Natural killer cell (primary cell): ENCODE measurements at places on chromosomes 6 and 20.

- no peaks in the 10 kb centered on the region for H3K4me1 ChIP-seq
- no peaks in the 10 kb centered on the region for H3K36me3 ChIP-seq
- H3K27ac ChIP-seq = no peak overlapping the region
- H3K27me3 ChIP-seq = no peaks in the 10 kb centered on the region
Observed at GRCh38 chr20:39453890-39454289, 491.7 kb downstream of the DHX35 start.

- no peaks in the 10 kb centered on the region for H3K27me3 ChIP-seq
- no peaks in the 10 kb centered on the region for H3K4me1 ChIP-seq
- H3K4me3 ChIP-seq = no peak overlapping the region
- no peaks in the 10 kb centered on the region for H3K36me3 ChIP-seq
- DNase-seq = no peak
Observed at GRCh38 chr6:168724033-168724432, 283.0 kb downstream of the SMOC2 start.

GRCh38 chr20:25252686-25253421, 5.0 kb downstream of the PYGB start:
- H3K27ac ChIP-seq = no peak overlapping the region
- peaks cover 10% of the 10 kb centered on the region for H3K4me1 ChIP-seq
- no peak overlapping the region for H3K4me3 ChIP-seq
- no peaks in the 10 kb centered on the region for H3K27me3 ChIP-seq
- no peaks in the 10 kb centered on the region for H3K36me3 ChIP-seq

GRCh38 chr20:2760297-2760951, 40.0 kb downstream of the CPXM1 start:
- no peak for DNase-seq
- no peaks in the 10 kb centered on the region for H3K36me3 ChIP-seq
- no peaks in the 10 kb centered on the region for H3K27me3 ChIP-seq
- no peak overlapping the region for H3K4me3 ChIP-seq

DNA sequence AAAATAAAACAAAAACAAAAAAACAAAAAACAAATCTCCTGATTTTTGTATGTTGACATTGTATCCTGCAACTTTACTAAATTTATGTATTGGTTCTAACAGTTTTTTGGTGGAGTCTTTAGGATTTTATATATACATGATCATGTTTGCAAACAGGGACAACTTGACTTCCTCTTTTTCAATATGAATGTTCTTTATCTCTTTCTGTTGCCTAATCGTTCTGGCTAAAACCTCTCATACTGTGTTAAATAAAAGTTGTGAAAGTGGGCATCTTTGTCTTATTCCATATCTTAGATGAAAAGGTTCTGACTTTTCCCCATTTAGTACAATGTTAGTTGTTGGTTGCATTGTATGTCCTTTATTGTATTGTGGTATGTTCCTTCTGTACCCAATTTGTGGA, 261.7 kb upstream of the NOX3 start:
- no peaks in the 10 kb centered on the region for H3K4me1 ChIP-seq
- no peak overlapping the region for H3K4me3 ChIP-seq
- H3K27me3 ChIP-seq = no peaks in the 10 kb centered on the region
- H3K36me3 ChIP-seq = no peaks in the 10 kb centered on the region
- H3K27ac ChIP-seq = no peak overlapping the region

GRCh38 chr6:137165375-137166246, 7.8 kb downstream of the IL22RA2 start:
- peak overlapping the region; percentile 5 for H3K27ac ChIP-seq
- DNase-seq = peak; percentile 38
- H3K4me1 ChIP-seq = peaks cover 27% of the 10 kb centered on the region
- no peaks in the 10 kb centered on the region for H3K27me3 ChIP-seq

GRCh38 chr6:119552021-119552420, 202.5 kb upstream of the MAN1A1 start:
- no peaks in the 10 kb centered on the region for H3K27me3 ChIP-seq
- H3K36me3 ChIP-seq = no peaks in the 10 kb centered on the region
- no peaks in the 10 kb centered on the region for H3K4me1 ChIP-seq
- H3K27ac ChIP-seq = no peak overlapping the region
- no peak for DNase-seq
- H3K4me3 ChIP-seq = no peak overlapping the region

DNA sequence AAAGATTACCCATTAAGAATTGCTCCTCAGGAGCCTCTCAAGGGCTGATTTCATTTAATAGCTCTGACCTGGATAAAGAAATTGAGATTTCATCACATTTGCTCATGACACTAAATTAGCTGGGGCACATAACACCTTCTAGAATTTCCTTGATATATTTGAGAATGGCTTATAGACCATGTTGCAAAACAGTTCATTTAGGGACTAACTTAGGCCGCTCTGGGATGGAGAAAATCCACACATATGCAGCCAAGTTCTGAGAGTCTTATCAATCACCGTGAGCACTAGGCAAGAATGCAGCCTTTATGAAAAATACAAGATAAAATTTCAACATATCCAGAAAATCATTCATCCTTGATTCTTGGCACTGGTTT, 91.0 kb upstream of the MCHR2 start:
- no peaks in the 10 kb centered on the region for H3K27me3 ChIP-seq
- no peaks in the 10 kb centered on the region for H3K4me1 ChIP-seq
- H3K4me3 ChIP-seq = no peak overlapping the region
- no peak for DNase-seq
- no peaks in the 10 kb centered on the region for H3K36me3 ChIP-seq

- no peak overlapping the region for H3K4me3 ChIP-seq
- H3K36me3 ChIP-seq = no peaks in the 10 kb centered on the region
- H3K4me1 ChIP-seq = peaks cover 15% of the 10 kb centered on the region
- no peaks in the 10 kb centered on the region for H3K27me3 ChIP-seq
- H3K27ac ChIP-seq = no peak overlapping the region
Observed at GRCh38 chr6:137848672-137849071, 18.4 kb upstream of the TNFAIP3 start.
